Right ventricle myocardium inferior (tissue), 1 donor: ENCODE measurements at places on chromosomes 5 and 9.

DNA sequence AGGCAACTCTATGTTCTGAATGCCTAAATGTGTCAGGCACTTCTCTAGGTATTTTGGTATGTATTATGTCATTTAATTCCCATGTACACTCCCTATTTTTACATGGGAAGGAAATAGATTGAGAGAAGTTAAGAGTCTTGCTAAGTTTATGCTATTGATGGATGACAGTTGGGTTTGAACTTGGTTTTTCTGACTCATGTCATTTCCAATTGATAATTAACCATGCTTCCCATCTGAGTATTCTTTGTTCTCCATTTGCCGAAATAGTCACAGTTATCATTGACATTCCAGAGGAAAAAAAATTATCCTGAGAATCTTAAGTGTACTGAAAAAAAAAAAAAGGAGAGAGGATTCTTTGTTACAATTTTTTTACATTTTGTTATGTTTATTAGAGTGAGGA, 23.1 kb upstream of the DMRTA1 start:
- no peak for DNase-seq

GRCh38 chr9:35689542-35690293, at the start of gene TPM2:
Gene TPM2 (minus strand): TSS chr9:35689925. CDS start chr9:35689817, 108 bp downstream.
- peak; percentile 78 for DNase-seq

GRCh38 chr9:6893350-6894131, 135.8 kb downstream of the KDM4C start:
- no peak for DNase-seq

DNA sequence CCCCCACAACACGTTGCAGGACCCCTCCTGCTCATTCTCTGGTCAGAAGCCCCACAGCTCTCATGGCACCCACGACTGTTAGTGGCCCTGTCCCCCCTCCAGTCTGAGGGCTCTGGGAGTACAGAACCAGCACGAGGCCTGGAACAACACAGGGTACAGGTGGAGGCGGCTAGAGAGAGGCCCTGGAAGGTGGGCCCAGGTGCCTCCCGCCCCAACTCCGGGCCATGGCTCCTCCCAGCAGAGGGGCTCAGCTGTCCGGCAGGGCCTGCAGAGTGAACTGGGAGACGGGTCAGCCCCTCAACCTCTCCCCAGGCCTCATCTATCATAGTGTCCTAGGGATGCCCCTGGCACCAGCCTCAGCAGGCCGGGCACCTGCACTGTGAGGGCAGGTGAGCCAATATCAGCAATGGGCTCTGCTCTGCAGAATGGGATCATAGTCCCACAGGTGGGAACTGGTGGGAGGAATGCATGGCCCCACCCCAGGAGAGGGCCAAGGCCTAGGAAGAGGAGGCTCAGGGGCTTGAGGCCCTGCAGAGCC, 58.6 kb downstream of the BARX1 start:
- peak; percentile 60 for DNase-seq

GRCh38 chr9:108083160-108083750, 593.7 kb upstream of the KLF4 start:
- DNase-seq: no peak

DNA sequence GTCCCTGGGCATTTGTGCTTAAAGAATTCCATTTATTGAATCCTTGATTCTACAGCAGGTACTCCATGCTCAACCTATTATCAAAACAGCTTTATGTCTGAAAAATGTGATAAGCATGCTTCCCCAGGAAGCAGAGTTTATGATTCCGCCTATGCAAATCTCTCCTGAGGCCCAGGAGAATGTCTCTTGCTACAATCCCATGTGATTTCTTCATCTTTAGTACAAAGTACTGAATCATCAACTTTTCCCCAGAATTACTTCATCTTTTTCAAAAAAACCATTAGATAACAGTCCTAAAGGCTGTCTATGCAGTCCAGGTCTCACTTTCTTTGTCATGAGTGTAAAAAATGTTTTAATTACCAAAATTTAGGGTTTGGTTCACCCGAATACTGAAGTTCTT, 130.2 kb upstream of the ADAMTSL1 start:
- DNase-seq: no peak

GRCh38 chr9:133995012-133995896, 3.1 kb upstream of the VAV2 start:
- peak; percentile 43 for DNase-seq

DNA sequence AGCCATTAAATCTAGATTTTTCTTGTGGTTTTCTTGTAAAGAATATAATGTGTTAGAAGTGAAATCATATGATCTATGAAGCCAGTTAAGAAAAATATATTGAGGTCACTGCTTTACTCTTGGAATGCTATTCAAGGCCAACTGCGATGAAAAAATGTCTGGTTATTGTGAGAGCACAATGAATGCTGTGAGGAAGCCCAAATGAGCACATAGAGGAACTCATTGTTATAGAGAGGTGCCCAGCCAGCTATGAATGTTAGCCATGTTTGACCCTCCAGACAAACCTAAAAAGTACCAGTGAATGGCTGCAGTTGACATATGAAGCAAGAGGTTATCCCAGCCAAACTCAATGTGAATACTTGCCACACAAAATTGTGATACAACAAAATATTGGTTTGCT, 359.8 kb upstream of the FAM174A start:
- DNase-seq: no peak

DNA sequence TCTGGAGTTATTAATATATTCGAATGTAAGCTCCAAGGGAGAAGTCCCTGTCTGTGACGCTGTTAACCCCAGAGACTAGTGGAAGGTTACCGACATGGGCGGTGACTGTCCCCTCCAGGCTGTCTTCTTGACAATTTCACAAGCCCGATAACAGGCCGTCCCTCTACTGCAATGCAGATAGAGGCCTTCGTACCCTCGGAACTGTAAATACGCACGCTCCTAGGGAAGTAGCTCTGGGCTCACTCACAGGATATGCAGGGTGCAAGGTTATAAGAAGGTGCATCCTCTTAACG, 680 bp upstream of the RFK start:
- peak; percentile 67 for DNase-seq

DNA sequence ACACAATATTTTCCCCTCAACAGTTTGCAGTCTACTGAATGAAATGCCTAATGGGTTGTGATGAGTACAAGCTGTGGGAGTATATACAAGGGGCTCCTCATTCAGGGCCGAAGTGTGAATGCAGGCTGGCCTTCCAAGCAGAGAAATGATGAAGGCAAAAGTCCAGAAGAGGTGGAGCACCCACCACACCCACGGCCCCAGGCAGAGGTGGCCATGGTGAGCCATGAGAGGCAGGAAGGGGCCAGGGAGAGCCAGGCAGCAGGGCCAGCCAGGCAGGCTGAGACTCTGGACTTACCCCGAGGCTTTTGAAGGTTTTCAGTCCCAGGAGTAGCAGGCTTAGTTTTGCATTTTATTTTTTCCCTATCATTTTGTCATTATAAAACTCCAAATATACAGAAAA, 218.1 kb downstream of the AUH start:
- DNase-seq: no peak

DNA sequence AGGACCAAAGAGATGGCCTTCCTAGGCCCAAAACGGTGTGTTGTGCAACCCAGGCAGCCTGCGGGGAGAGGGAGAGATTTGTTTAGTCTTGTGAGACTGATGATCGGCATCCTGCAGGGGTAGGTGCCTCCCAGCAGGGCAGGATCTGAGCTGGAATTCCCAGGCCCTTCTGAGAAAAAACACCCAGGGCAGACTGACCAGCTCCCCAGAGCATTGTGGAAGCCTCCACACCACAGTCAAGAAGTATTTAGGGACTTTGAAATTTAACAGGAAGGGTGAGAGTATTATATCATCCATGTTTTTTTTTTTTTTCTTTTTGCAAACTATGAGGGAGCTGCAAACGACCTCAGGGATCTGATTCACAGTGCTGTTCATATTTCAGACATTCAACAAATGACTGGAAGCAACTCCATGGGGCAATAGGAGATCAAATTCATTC, 104.5 kb upstream of the LHFPL2 start:
- DNase-seq: no peak

GRCh38 chr9:26326563-26326962, 566.0 kb downstream of the CAAP1 start:
- no peak for DNase-seq
